Femur (tissue), 1 donor: ENCODE measurements at places on chromosomes 16 and 17.

- no peak for DNase-seq
These were observed 282.1 kb downstream of the CBLN1 start for GRCh38 chr16:48999508-48999907.

DNA sequence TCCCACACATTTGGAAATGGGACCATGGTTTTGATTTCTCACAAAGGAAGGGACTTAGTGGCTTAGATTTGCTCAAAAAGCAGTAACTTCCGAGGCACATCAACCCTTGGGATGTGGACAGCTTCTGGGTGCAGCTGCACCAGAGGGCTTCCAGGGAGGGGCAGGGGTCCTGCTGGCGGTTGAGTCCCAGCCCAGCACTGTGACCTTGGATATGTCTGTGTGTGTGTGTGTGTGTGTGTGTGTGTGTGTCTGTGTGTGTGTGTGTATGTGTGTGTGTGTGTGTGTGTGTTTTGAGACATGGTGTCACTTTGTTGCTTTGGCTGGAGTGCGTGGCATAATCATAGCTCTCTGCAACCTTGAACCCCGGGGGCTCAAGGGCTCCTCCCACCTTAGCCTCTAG, 130.8 kb downstream of the CLEC16A start:
- DNase-seq, result no peak

GRCh38 chr16:8589057-8589899, 1.0 kb downstream of the TMEM114 start:
- DNase-seq, result no peak

GRCh38 chr16:10153985-10154384, 28.2 kb downstream of the GRIN2A start:
- no peak for DNase-seq

GRCh38 chr16:89292443-89293078, 75.1 kb downstream of the ZNF778 start:
- DNase-seq, result no peak
